Mucosa of descending colon (tissue), 3 donors: ENCODE measurements at places on chromosomes 5 and 9.

DNA sequence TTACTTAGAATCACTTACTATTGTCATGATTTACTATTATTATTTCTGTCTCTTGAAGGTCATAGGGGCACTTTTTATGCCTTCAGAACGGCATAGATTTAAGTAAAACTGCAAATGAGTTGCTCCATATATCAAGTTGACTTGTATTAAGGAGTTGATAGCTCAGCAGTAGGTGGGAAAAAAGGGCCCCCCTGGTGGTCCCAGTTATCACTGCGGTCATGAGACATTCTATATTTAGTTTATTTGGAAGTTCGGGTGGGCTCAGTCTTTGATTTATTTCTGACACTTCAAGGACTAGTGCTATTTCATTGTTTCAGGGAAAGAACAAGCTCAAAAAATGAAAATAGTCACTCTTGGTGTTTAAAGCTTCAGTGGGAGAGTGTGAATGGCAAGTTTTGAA lies 159.3 kb downstream of the SLC24A2 start:
- DNase-seq = no peak

- no peak for DNase-seq
These were observed 343.4 kb downstream of the CDK5RAP2 start for GRCh38 chr9:120236596-120236995.

GRCh38 chr5:159097784-159098602 lies 1.7 kb downstream of the EBF1 start:
- DNase-seq = peak; percentile 55

- DNase-seq = no peak
These were observed 38.1 kb downstream of the BASP1 start for GRCh38 chr5:17255471-17256021.

DNA sequence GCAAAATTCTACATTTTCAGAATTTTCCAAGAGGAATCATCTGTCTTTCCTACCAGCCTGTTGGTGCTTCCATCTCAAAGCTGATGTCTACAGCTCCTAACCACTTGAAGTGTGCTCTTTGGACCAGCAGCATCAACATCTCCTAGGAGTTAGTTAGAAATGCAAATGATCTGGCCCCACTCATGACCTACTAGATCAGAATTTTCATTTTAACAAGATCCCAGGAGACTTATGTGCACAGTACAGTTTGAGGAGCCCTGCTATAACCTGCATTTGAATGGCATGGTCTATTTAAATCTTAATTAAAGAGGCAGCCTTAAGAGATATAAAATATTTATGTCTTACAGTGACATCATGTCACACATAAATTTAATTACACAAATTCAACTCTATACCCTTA lies 33.8 kb downstream of the ITK start:
- no peak for DNase-seq

GRCh38 chr5:130937046-130937445 lies 228.0 kb downstream of the HINT1 start:
- no peak for DNase-seq

DNA sequence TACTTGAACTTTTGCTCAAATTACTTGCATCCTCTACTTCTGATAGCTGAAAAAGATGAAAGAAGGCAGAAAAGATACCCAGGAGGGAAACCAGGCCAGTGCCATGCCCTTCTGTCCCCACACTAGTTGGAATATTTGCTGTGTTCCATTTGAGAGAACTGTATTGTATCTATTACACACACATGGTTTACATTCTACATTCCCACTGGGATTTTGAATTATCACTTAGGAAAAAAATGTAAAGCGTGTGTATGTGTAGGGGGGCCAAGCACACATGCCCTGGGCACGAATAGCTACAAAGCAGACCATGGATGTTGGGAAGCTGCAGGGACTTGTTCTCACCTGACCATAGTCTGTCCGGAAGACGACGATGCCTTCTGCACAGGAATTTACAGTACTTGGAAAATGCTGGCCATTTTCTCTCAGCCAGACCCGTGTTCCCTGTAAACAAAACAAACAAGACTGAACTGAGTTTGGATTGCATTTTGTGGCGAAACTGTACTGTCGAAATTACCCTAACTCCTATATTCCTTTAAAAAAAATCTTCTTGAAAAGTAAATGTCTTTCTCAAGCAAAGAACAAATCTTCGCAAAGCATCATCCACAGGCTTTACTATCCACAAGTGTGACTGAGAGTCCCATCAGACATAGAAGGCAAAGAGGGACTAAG lies 58.7 kb downstream of the MYO10 start:
- DNase-seq = no peak

DNA sequence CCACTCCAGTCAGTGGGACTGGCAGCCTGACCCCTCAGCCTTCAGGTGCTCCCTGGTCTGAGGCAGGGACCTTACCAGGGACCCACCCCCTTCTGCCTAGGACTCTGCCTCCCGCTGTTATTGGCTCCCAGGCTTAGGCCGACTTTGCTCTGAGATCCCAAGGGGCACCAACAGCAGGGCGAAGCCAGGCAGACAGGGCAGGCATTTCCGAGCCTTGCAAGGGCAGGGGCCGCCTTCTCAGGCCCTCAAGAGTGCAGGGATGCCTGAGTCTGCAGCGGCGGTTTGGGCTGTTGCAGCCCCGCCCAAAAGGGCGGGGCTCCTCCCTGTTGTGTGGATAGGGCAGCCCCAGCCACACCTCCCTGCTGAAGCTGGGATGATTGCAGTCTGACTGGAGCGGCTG lies 644.6 kb downstream of the PRR16 start:
- no peak for DNase-seq
